Natural killer cell treated with Interleukin-12 subunit alpha and Interleukin-12 subunit beta and Interleukin-15 and Interleukin-18, amount 100 ng/mL, for 72 hours (primary cell): ENCODE measurements at places on chromosomes 11 and 22. TPM values are rescaled to one million over a fixed set of nuclear protein-coding genes. Genes with fewer than 3 reads are reported as not detected.

DNA sequence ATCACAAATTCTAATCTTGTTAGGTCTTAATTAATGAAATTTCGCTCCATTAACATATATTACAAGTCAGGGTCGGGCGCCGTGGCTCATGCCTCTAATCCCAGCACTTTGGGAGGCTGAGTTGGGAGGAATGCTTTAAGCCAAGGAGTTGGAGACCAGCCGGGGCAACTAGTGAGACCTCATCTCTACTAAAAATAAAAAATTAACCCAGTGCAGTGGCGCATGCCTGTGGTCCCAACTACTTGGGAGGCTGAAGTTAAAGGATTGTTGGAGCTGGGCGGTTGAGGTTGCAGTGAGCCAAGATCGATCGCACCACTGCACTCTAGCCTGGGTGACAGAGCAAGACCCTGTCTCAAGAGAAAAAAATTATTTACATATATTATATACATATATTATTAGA lies 1.9 kb downstream of the TMA7B start:
- peak overlapping the region; percentile 76 for H3K27ac ChIP-seq
- peak overlapping the region; percentile 71 for H3K4me3 ChIP-seq
- no peaks in the 10 kb centered on the region for H3K27me3 ChIP-seq
- H3K36me3 ChIP-seq, result peaks cover 24% of the 10 kb centered on the region

GRCh38 chr11:86948733-86949132 lies 6.5 kb downstream of the FZD4 start:
- no peaks in the 10 kb centered on the region for H3K36me3 ChIP-seq
- H3K4me3 ChIP-seq, result no peak overlapping the region
- DNase-seq, result no peak

GRCh38 chr11:126407682-126408288 lies 52.3 kb downstream of the ST3GAL4 start:
- H3K27ac ChIP-seq, result no peak overlapping the region
- H3K4me1 ChIP-seq, result peaks cover 5% of the 10 kb centered on the region
- no peak overlapping the region for H3K4me3 ChIP-seq
- no peak for DNase-seq
- H3K27me3 ChIP-seq, result no peaks in the 10 kb centered on the region

DNA sequence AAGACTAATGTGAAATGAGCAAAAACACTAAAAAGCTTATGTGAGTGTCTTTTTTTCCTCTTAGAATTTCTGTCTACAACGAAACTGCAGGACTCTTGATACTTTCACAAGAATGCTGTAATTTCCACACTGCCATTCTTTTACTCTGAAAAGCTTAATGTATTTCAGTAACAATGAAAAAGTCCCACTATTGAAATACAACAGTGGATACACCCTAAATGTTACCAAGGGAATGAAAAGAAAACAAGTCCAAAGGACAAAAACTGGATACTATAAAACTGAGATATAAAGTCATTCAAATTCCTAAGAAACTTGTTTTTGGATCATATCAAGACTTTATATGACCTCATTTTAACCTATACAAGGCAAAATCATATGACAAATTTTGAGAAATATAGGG lies 77.4 kb downstream of the SOX6 start:
- H3K4me3 ChIP-seq, result no peak overlapping the region
- no peaks in the 10 kb centered on the region for H3K4me1 ChIP-seq
- H3K27ac ChIP-seq, result no peak overlapping the region
- no peak for DNase-seq

DNA sequence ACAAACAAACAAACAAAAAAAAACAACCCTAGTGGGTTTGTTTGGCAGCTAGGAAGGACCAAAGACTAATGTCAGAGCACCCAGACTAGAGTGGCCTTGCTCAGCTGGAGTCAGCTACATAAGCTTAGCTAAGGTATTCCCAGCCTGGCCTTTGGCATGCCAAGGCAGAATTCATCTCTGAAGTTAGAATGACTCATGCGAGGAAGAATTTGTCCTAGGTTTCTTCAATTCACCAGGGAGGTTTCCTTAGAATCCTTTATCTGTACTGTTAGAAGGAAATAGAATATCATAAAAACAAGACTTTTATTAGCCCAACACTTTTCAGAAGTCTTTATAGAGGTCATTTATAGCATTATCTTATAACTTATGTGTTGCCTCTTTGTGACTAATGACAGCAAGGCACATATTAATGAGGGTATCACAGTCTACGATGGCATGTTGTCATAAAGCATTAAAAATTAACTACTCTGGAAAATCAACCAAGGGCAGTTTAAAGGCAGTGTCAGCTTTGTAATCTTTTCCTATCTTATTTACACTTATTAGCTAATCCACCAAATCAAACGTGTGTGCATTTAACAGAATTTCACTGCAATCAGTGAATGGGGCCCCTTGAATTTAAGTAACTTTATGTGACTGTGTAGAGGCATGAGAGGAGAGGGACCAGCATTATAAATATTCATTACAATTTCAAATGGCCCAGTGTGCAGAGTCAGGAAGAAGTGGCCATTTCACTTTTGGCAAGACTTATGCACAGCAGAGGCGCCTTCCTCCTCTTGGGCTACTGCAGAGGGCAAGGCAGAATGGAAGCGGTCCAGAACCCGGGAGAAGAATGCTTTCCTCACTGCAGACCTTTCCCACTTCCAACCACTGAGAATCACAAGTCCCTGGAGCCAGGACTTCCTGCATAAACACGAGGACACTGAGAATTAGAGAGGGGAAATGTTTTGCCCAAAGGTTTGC lies 36.3 kb downstream of the SLC5A1 start:
- no peak overlapping the region for H3K4me3 ChIP-seq
- no peaks in the 10 kb centered on the region for H3K4me1 ChIP-seq
- no peaks in the 10 kb centered on the region for H3K36me3 ChIP-seq
- DNase-seq, result no peak
- peaks cover 18% of the 10 kb centered on the region for H3K27me3 ChIP-seq

DNA sequence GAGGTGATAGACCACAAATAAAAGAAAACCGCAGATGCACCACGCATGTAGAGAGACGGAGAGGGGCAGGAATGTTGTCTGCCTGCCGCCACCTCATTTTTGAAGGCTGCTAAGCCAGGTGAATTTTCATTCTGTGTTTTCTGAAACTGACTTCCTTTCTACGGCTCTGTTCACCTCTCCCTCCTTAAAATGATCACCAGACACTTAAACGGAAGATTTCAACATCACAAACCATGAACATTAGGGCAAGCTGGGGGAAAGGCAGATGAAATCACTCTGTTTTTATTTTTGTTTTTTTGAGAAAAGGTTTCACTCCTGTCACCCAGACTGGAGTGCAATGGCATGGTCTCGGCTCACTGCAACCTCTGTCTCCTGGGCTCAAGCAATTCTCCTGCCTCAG lies 232.4 kb downstream of the MIAT start:
- DNase-seq, result no peak
- H3K4me3 ChIP-seq, result no peak overlapping the region
- no peaks in the 10 kb centered on the region for H3K36me3 ChIP-seq
- H3K27me3 ChIP-seq, result peaks cover 5% of the 10 kb centered on the region
- no peaks in the 10 kb centered on the region for H3K4me1 ChIP-seq

GRCh38 chr22:30457981-30458380 lies 13.8 kb downstream of the SEC14L3 start:
- DNase-seq, result no peak
- H3K27ac ChIP-seq, result no peak overlapping the region
- no peak overlapping the region for H3K4me3 ChIP-seq
- peaks cover 13% of the 10 kb centered on the region for H3K27me3 ChIP-seq
- H3K36me3 ChIP-seq, result no peaks in the 10 kb centered on the region

DNA sequence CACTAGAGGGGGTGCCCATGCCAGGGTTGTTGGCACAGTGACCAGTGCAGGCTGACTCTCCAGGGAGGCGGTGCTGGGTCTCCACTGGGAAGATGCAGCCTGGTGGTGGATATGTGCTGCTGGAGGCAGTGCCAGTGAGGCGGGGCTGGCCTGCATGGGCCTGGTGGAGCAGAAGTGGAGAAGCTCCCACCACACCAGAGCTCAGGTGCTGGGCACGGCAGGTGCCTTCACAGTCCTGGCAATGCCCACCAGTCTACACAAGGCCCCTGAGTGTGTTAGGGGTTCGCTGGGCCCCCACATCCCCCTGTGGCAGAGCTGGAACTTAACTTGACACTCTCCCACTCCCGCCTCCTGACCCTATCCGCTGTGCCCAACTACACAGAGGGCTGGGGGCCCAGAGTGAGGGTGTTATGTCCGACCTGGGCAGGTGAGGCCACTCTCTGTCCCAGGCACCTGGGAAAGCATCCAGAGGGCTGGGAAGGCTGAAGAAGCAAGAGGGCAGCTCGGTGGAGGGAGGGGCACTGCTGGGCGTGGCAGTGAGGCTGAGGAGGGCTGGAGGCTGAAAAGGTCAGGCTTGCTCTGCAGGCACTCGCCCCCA lies 102.4 kb upstream of the B3GAT1 start:
- peaks cover 7% of the 10 kb centered on the region for H3K27me3 ChIP-seq
- H3K36me3 ChIP-seq, result no peaks in the 10 kb centered on the region
- H3K27ac ChIP-seq, result no peak overlapping the region
- H3K4me1 ChIP-seq, result no peaks in the 10 kb centered on the region

Gene CLMP
- total RNA-seq, result not detected

Gene GRM5
- total RNA-seq, result 0.11 TPM

Gene ZC3H7B
- 68.9 TPM for total RNA-seq

Gene IFITM10
- 8.1 TPM for total RNA-seq

Gene TIGD3
- 0.59 TPM for total RNA-seq
